ENCODE measurements at places on chromosomes 6 and 20. TPM values are rescaled to one million over a fixed set of nuclear protein-coding genes. Genes with fewer than 3 reads are reported as not detected.

Gene NHSL1
- 0.99 TPM for polyA plus RNA-seq

Gene EYS
- under 0.01 TPM for polyA plus RNA-seq

Gene COL9A3
- polyA plus RNA-seq = 10.9 TPM

Gene PNLDC1
- polyA plus RNA-seq = 0.11 TPM

Gene TLDC2
- 0.16 TPM for polyA plus RNA-seq

Gene TMC2
- 0.07 TPM for polyA plus RNA-seq

Gene ARMC2
- 2.1 TPM for polyA plus RNA-seq
